Naive B cell (primary cell): ENCODE measurements at places on chromosomes 7 and 10.

DNA sequence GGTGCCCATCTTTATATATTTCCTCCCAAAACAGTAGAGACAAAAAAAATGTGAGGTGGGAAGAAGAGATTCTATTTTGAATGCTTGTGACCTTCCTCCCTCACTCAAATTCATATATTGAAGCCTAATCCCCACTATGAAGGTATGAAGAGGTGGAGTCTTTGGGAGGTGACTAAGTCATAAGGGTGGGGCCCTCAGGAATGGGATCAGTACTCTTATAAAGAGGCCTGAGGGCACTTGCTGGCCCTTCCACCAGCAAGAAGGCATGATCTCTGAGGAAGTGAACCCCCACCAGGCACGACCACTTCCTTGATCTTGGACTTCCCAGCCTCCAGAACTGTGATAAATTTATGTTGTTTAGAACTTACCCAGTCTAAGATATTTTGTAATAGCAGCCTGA, 517.2 kb upstream of the CNTNAP2 start:
- no peaks in the 10 kb centered on the region for H3K4me1 ChIP-seq
- H3K36me3 ChIP-seq: no peaks in the 10 kb centered on the region
- H3K27me3 ChIP-seq: no peaks in the 10 kb centered on the region
- no peak overlapping the region for H3K27ac ChIP-seq

GRCh38 chr7:75531359-75531821, 39.3 kb downstream of the SPDYE5 start:
- H3K36me3 ChIP-seq: no peaks in the 10 kb centered on the region
- H3K4me1 ChIP-seq: peaks cover 12% of the 10 kb centered on the region
- H3K4me3 ChIP-seq: no peak overlapping the region
- DNase-seq: no peak
- no peaks in the 10 kb centered on the region for H3K27me3 ChIP-seq
- no peak overlapping the region for H3K27ac ChIP-seq

GRCh38 chr10:128422190-128422589, 296.0 kb upstream of the MKI67 start:
- no peak for DNase-seq
- H3K27ac ChIP-seq: no peak overlapping the region
- peaks cover 21% of the 10 kb centered on the region for H3K27me3 ChIP-seq
- H3K4me3 ChIP-seq: no peak overlapping the region

DNA sequence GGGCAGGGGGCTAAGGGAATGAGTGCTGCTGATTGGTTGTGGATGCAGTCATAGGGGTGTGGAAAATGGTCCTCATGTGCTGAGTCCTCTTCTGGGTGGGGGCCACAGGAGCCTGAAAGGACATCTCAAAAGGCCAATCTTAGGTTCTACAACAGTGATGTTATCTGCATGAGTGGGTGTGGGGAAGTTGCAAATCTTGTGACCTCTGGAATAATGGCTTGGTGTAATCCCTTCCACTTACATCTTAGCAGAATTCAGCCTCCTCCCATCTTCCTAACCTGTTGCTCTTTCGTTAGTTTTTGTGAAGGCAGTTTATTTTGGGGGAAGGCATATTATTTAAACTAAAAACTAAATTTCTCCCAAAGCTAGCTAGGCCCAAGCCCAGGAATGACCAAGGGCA, 42.0 kb upstream of the OIT3 start:
- H3K4me1 ChIP-seq: no peaks in the 10 kb centered on the region
- no peak overlapping the region for H3K4me3 ChIP-seq
- no peak overlapping the region for H3K27ac ChIP-seq
- peaks cover 22% of the 10 kb centered on the region for H3K36me3 ChIP-seq
- no peaks in the 10 kb centered on the region for H3K27me3 ChIP-seq

DNA sequence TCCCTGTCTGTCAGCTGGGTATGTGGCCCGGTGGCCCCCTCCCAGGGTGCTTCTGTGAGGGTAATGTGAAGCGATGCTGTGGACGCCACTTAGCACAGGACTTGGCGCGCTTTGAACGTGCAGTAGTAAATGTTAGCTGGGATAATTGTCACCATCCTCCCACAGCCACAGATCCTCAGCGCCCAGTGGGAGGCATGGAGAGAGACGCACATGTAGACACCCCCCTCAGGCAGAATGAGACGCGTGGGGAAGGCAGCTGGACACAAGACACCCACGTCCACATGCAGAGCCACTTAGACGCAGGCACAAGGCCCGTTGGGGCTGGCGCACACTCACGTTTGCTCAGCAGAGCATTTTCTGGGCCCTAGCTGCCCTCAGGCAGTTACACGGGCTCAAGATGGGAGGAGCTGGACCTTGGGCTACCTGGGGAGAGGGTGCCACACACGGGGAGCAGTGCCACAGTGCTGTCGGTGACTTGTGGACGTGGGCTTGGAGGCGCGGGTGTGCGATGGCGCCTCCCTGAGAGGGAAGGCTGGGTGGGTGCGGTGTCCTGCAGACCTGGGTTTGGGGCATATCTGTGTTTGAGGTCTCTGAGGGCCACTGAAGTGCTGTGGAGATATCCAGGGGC, 26.4 kb downstream of the ADCYAP1R1 start:
- no peak for DNase-seq
- no peaks in the 10 kb centered on the region for H3K27me3 ChIP-seq
- no peaks in the 10 kb centered on the region for H3K4me1 ChIP-seq

- H3K4me3 ChIP-seq: no peak overlapping the region
- no peaks in the 10 kb centered on the region for H3K27me3 ChIP-seq
- no peak overlapping the region for H3K27ac ChIP-seq
- no peak for DNase-seq
Measured at GRCh38 chr7:114214466-114214865, 200.1 kb upstream of the FOXP2 start.

DNA sequence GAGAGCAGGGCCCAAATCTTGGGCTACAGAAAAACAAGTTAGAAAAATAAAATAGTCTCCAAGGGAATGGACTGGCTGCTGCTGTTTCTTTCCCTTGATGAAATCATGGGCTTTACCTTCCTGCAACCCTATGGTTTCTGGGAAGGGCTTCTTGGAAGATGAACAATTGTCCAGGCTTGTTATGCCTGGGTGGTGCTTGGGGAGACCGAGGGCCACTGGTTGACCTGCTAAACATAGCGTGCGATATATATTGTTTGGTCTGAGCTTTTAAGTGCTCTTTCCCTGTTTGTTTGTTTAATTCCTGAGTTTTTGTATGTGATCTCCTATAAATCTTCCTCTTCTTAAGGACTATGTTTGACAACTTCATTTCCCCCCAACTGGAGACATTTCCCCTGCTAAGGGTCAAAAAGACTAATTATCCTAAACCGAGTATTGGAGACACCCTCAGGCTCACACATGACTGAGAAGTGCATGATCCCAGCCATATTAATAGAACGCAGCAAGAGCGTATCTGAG, 37.9 kb downstream of the SLC25A28 start:
- peaks cover 8% of the 10 kb centered on the region for H3K27me3 ChIP-seq
- H3K27ac ChIP-seq: no peak overlapping the region
- no peak overlapping the region for H3K4me3 ChIP-seq
- no peaks in the 10 kb centered on the region for H3K4me1 ChIP-seq
- no peak for DNase-seq

DNA sequence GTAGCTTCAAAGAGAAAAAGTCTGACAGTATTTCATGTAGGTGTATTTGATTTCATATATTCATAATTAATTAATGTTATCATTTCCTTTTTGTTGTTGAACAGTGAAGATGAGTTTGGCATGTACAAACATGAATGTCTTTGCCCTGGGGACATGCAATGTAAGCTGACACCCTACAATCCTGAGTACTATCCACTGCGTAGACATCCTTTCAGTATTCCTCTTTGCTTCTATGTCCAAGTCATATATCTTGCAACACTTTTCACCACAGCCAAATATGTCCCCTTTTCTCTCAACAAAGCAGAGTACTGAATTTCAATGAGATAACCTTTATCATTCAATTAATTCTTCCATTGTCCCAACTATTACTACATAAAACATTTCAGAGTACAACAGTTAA, 93.6 kb downstream of the GPR37 start:
- H3K36me3 ChIP-seq: no peaks in the 10 kb centered on the region
- no peaks in the 10 kb centered on the region for H3K27me3 ChIP-seq
- no peak overlapping the region for H3K4me3 ChIP-seq
- H3K4me1 ChIP-seq: no peaks in the 10 kb centered on the region
- H3K27ac ChIP-seq: no peak overlapping the region
